ENCODE measurements at places on chromosomes 6 and 20.

- peak; percentile 89 for DNase-seq
Measured at GRCh38 chr20:19212821-19213502, 520 bp downstream of the SLC24A3 start.

- no peak for DNase-seq
Measured at GRCh38 chr6:104421650-104422049, 438.1 kb downstream of the HACE1 start.

DNA sequence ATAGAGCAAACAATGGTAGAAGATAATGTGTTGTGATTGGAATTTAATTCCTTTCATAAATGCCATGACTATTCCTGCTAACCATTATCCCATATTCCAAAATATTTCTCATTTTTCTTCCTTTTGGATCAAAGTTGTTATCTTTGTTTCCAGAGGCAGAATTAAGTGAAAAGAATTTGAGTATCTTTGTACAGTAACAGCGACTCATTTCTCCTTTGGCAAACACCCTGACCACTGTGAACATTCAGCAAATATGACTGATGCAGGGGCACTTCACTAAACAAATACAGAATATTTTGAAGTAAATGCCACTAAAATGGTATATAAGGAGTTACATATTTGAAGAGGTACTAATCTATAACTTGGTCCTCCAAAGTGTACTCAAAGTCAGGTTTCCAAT, 105.0 kb upstream of the LAMP5 start:
- no peak for DNase-seq

GRCh38 chr6:126437205-126437604, 97.3 kb downstream of the CENPW start:
- DNase-seq = no peak

- DNase-seq = no peak
Measured at GRCh38 chr6:131761060-131761761, 46.6 kb upstream of the ENPP1 start.

GRCh38 chr6:38988736-38989449, 59.7 kb upstream of the GLP1R start:
- no peak for DNase-seq

GRCh38 chr6:139173172-139173571, 38.3 kb downstream of the HECA start:
- no peak for DNase-seq

DNA sequence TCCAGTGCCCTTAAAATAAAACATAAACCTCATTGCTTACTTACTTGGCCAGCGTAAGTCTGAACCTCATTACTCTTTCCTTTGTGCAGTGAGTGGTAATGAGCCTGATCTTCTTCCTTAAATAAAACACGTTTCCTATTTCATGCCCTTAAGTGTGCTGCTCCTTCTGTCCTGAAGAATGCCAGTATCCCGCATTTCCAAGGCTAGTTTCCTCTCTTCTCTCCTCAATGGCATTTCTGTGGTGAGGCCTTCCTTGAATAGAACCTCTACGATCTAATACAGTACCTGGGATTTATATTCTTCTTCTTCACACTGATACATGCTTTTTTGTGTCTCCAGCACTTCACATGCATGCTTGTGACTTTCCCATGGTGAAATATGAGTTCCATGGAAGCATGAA, 523.4 kb upstream of the CDH4 start:
- DNase-seq = no peak

- no peak for DNase-seq
Measured at GRCh38 chr6:44549516-44549915, 162.0 kb downstream of the CDC5L start.

Measured in ecto neural progenitor cell (in vitro differentiated cells).